Spinal cord (tissue), 10 donors: ENCODE measurements at places on chromosomes 7 and 10. TPM values are rescaled to one million over a fixed set of nuclear protein-coding genes. Genes with fewer than 3 reads are reported as not detected.

Gene RBM20
- 2.0 TPM for total RNA-seq

- no peak for DNase-seq
Measured at GRCh38 chr7:12884033-12884432, 196.6 kb downstream of the ARL4A start.

DNA sequence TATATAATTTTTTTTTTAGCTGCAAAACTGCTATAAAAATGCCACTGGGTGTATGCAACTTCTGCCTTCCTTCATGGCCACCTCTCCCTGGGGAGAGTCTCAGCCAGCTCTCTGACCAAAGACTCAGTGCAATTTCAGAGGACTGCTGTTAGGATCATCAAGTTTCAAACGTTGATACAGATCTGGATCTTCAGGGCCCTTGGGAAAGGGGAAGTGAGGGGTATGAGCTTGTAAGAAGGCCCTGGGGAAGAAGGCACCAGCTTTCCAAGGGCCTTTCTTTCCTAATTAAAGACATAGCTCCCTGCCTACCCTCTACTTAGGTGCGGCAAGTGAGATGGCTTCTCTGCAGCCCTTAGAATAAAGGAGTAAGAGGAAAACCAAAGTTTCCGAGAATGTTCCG is 130.4 kb downstream of the CUL2 start:
- DNase-seq = no peak

Gene RPEL1
- total RNA-seq = not detected

GRCh38 chr7:47538846-47539311 is 43.0 kb downstream of the TNS3 start:
- DNase-seq = no peak
